ENCODE measurements at places on chromosomes 11 and 22.
A peak's percentile ranks its signal among the peaks of the same experiment; 100 is the strongest.

DNA sequence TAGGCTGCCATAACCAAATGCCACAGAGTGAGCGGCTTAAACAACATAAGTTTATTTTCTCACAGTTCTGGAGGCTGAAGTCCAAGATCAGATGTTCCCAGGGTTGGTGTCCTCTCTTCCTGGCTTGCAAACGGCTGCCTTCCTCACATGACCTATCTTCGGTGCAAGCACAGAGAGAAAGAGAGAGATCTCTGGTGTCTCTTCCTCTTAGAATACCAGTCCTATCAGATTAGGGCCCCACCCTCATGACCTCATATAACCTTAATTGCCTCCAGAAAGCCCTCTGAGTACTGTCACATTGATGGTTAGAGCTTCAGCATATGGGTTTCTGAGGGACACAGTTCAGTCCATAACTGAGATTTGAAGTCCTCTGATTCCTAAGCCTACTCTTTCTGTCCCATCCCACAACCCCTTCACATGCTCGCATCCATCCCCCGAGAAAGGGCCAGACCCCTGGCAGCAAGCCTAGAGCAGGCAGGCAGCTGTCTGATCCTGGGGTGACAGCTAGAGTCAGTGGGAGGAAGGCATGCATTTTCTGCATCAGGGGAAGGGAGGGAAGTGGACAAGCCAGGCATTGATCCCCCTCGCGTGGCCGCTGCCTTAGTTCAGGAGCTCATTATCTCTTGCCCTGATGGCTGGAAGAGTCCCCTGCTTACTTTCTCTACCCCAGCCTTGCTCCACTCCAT lies 114.1 kb downstream of the FAR1 start:
- DNase-seq, result no peak

- peak; percentile 45 for DNase-seq
Observed at GRCh38 chr11:2826679-2827056, 58.9 kb downstream of the CDKN1C start.

DNA sequence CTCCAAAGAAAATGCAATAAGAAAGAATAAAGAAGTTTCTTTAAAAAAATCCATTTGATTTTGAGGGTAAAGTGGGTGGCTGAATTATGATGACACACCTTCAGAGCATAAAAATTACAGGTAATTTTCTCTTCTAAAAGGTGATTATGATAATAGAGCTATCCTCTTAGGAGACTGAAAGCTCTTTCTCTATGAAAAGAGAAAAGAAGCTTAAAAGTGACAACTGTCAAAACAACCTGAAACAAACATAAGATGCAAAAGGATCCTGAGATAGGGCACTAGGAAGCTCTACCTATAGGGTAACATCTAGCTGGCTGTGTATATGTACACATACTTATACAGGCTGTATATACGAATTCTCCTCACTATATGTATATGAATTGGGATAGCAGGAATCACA lies 270.2 kb downstream of the GUCY1A2 start:
- DNase-seq, result no peak

GRCh38 chr11:115699733-115700132 lies 195.5 kb upstream of the CADM1 start:
- peak; percentile 27 for DNase-seq

DNA sequence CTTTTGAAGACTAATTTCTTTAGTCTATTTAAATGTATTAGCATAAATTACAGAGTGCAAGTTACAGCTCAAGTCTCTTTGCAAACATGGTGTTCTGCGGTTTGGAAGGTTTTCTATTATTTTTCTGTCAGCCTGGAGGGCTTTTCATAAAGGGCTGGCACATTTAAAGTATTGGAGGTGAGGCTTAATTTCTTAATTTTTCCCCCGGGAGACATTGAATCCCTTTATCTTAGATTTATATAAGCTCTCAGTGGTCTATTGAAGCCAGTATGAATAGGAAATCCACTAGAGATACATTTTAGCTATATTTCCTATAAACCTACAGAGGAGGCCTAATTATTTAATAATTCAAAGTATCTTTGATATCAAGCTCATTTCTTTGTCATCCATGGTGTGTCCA lies 102.7 kb upstream of the CLPB start:
- DNase-seq, result no peak

Data from hypothalamus (tissue), 51 donors.